ENCODE measurements at places on chromosomes 2 and 18.

GRCh38 chr2:19353721-19354050 is 4.7 kb downstream of the OSR1 start:
- no peak for DNase-seq

DNA sequence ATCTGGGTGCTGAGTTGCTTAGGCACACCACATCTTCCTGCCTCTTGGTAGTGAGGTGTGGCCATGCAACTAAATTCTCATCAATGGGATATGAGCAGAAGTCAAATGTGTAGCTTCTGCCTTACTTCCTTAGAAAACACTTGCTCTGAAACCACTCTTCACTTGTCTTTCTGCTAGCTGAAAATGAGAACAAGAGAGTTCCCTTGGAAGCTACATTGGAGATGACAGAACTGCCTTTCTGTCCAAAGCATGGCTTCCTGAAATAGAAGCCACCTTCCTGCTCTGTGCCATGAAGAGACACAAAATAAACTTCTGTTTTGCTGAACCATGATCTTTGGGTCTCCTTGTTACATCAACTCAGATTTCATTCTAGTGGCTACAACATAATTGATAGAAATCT is 659.9 kb downstream of the IRS1 start:
- no peak for DNase-seq

- DNase-seq = no peak
Observed at GRCh38 chr2:218577482-218578220, 9.0 kb downstream of the CNOT9 start.

DNA sequence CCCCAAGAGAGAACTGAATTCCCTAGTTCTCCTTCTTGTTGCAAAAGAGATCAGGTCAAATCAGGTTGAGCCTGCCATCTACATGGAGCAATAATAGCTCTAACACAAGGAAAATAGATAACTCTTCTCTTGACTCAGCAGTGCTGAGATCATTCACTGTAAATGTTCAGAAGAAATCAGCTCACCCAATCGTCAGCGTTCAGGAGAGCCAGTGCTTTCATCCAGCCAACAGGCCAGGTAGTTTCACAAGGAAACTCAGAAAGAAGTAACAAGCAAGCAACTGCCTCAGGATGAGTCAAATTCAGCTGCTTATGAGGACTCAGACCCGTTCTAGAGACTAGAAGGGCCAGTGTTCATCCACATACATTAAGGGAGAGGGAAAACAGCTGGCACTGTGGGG is 5.9 kb downstream of the LMAN2L start:
- no peak for DNase-seq

DNA sequence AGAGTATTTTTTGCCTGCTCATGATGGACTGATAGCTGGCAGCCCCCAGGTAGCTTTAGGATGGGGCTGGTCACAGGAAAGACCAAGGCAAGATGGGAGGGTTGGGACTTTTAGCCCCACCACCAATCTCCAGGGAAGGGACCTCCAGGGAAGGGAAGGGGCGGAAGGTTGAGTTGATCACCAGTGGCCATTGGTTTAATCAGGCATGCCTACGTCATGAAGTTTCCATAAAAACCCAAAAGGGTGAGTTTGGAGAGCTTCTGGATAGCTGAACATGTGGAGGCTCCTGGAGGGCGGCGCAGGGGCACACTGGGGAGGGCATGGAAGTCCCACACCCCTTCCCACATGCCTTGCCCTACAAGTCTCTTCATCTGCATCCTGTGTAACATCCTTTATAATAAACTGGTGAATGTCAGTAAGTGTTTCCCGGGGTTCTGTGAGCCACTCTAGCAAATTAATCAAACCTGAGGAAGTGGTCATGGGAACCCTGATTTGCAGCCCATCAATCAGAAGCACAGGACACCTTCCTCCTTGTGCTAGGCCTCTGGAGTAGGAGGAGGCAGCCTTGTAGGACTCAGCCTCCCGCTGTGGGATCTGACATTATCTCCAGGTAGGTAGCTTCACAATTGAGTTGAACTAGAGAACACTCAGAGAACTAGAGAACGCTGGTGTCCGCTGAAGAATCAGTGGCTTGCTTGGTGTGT is 30.3 kb downstream of the RAB31 start:
- no peak for DNase-seq

DNA sequence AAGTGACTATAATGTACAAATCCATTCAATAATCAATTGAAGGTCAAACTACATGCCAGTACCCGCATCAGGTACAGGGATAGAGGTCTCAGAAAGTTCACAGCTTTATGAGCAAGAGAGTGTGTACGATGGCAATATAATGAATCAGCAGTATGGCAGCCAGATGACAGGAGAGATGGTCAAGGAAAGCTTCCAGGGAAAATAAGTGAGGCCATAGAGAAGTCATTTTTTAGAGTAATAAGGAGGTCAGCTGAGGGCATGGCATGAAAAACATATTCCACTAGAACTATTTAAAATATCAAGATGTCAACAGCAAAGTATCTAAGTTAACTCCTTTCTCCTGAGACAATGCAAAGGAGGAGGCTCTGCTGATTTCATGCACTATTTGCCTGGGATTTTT is 108.0 kb downstream of the SLC8A1 start:
- DNase-seq = no peak
